ENCODE measurements at places on chromosomes 11 and 22.

DNA sequence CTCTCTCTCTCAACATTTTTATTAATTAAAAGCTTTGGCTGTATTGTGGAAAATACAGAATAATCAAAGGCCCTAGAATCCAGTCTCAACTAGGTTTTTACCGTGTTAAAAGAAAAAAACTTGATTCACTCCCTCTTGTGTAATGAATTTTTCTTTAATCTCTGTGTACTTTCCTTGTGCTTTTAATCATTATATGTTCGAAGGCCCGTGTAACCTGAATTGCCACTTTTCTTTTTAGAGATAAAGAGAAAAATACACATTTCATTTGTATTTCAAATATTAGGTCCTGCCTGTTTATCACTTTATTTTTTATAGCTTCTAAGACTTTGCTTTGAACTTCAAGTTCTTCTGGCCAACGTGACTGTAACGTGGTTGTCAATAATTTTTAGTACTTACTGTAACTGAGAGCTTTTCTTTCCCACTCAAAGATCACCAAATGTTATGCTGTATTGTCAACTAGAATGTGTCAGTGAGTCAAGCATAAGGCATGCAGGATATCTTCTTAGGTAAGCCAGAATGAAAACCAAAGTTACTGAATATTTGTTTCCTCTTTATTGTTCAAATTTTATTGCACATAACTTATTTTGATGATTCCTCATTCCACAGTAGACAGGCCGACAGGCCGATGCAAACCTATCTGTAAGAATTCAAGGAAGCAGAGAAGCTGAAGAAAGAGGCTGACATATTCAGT is 23.3 kb upstream of the FAR1 start:
- no peak for DNase-seq

GRCh38 chr11:10922892-10923291 is 65.0 kb upstream of the ZBED5 start:
- DNase-seq = no peak

DNA sequence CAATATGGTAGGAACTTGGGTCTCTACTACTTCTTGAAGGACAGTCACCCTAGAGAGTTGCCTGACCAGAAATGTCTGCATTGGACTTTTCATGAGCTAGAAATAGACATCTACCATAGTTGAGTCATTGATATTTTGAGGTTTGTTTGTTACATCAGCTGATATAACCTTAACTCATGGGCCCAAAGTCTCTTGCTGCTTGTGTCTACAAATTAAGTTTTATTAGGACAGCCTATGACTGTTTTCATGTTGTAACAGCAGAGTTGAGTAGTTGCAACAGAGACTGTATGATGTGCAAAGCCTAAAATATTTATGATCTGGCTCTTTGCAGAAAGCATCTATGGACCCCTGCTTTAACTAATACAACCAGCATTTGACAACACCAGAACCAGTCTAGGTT is 155.3 kb downstream of the MIAT start:
- no peak for DNase-seq

DNA sequence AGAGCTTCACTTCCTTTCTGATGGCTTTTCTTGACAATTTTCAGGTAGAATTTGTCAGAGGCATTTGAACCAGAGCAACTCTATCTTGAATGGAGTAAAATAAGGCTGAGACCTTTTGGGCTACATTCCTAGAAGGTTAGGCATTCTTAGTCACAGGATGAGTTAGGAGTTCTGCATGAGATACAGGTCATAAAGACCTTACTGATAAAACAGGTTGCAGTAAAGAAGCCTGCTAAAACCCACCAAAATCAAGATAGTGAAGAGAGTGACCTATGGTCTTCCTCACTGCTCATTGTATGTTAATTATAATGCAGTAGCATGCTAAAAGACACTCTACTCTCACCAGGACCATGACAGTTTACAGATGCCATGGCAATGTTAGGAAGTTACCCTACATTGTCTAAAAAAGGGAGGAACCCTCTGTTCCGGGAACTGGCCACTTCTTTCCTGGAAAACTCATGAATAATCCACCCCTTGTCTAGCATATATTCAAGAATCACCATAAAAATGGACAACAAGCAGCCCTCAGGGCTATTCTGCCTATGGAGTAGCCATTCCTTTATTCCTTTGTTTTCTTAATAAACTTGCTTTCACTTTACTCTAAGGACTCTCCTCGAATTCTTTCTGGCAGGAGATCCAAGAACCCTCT is 1519.7 kb upstream of the TENM4 start:
- DNase-seq = no peak

DNA sequence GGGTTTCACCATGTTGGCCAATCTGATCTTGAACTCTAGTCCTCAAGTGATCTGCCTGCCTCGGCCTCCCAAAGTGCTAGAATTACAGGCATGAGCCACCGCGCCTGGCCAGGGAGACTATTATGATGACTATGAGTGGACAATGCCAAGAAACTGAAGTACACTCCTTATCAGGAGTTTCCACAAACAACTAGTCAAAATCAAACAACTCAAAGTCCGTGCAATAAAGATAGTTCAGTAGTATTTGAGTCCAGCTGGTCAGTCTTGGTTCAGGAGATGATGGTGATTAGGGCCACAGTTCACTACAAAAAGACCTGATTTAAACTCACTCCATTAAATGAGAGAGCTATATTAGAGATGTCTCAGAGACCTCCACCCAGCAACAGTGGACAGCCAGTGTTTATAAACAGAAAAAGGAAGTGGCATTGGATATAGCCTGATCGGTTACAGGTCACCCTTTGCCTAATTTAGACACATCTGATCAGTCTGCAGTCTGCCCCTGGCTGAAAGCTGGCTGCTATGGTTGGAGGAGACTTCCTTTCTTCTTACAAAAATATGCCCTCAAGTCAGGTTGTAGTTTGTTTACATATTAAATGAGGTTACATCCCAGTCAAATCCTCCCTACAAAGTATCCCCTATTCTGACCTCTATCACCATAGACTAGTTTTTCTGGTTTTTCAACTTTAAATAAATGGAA is 17.0 kb downstream of the CD3E start:
- no peak for DNase-seq

- DNase-seq = peak; percentile 48
These were observed 606 bp downstream of the RASSF7 start for GRCh38 chr11:561148-562003.

GRCh38 chr11:94581926-94582325 is 14.8 kb downstream of the PIWIL4 start:
- DNase-seq = no peak

DNA sequence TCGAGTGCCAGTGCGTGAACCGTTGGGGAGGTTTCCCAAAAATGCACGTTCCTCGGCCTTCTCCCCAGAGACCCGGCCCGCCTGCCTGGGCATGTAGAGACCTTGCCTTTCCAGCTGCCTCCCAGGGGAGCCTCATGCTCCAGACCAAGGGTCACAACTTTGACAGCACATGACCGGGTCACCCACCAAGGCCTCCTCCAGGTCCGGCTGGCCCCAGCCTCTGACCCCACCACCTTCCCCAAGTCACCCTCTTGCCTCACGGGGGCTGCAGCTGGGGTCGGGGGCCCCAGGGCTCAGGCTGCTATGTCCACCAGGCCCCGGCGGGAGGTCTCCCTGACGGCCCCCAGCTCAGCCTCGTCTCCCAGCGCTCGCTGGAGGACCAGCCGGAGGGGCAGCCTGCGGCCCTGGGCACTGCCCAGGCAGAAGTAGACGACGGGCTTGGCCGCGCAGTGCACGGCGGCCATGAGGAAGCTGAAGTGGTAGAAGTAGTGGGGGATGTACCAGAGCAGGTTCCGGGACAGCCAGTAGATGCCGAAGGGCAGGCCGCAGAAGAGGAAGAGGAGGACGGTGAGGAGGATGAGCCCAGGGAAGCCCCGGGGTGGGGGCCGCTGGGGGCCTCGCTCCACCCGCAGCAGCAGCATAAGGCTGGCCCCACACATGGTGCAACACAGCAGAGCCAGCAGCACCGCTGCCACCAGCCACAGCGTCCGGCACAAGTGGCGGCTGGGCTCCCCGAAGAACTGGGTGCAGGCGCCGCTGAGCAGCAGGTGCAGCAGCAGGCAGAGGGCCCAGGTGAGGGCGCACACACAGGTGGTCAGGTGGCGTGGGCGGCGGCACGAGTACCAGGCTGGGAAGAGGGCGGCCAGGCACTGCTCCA is 4.4 kb downstream of the MRGPRE start:
- no peak for DNase-seq

Data from fibroblast of skin of back (primary cell).